ENCODE measurements at places on chromosomes 5 and 9.

DNA sequence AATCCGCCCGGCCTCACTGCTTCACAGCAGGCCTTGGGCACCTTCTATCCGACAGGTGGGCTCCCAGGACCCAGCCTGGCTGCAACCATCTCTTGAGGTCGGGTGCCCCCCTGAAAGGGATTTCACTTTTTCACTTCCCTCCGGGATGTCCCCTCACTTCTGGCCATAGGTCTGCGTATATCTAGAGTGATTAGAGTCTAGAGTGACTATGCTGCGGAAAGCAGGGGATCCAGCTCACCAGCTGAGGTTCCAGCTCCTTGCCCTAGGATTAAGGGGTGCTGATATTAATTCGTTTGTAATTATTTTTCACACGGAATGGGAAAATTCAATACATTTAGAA is 3.1 kb downstream of the DMRT2 start:
- DNase-seq: no peak

DNA sequence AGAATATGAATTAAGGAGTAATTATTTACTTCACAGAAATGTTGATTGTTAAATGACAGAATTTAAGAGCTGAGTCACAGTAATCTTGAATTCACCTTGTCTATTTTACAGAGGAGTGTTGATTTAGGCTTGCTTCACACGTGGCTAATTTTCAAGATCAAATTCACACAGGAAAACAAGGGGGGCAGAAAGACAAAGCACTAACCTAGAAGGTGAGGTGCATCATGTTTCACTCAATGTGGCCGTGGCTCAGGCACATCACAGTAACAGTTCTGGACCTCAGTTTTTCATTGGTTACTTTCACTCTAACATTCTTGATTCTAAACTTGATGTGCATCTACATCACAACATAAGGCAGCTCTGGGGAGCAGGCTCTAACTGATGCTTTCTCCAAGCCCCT is 69.6 kb upstream of the GNAQ start:
- no peak for DNase-seq

- no peak for DNase-seq
Measured at GRCh38 chr9:8477450-8477849, 677.9 kb upstream of the DMAC1 start.

- peak; percentile 66 for DNase-seq
Measured at GRCh38 chr5:126869005-126869451, 92.1 kb downstream of the LMNB1 start.

- no peak for DNase-seq
Measured at GRCh38 chr9:110452227-110452801, 114.7 kb upstream of the TXNDC8 start.
